ENCODE measurements at places on chromosomes 4 and X.

- DNase-seq: no peak
Measured at GRCh38 chr4:113500424-113500823, 261.1 kb downstream of the CAMK2D start.

DNA sequence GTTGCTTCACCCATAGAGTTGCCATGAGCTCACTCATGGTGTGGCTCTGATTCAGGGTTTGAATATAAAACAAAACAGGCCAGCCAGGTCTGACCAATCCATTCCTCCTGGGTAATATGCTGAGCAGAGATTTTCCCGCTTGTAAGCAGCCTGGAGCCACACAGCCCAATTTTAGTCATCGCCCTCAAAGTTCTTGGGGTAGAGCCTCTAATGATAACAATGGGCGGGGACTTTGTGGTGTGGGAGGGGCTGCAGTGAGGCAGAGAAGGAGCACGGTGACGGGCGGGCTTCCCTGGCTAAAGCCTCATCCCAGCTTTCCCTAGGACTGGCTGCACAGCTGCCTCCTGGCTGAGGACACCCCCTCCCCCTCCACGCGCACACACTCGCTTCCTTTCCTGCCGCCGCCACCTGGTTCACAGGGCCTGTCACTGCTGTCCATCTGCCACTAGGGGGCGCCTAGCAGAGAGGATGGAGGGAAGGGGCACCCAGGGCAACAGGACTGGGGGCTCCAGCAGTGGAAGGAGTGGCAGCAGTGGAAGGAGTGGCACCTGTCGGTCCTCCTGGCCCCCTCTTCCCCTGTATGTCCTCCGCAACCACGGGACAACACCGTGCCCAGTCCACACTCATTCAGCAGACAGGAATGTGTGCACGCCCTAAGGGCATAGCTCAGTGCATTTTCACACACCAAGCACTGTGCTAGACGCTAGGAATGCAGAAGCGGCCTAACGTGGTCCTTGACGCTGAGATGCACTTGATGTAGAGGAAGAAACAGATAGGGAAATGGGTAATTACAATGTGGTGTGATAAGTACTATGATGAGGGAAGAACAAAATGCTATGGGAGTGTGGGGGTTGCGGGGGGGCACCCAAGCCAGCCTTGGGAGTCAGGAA is 26.8 kb downstream of the PRPS1 start:
- peak; percentile 57 for DNase-seq

- no peak for DNase-seq
Measured at GRCh38 chrX:124504111-124504983, 158.0 kb downstream of the SH2D1A start.

GRCh38 chr4:86512631-86513030 is 81.5 kb upstream of the PTPN13 start:
- DNase-seq: no peak

DNA sequence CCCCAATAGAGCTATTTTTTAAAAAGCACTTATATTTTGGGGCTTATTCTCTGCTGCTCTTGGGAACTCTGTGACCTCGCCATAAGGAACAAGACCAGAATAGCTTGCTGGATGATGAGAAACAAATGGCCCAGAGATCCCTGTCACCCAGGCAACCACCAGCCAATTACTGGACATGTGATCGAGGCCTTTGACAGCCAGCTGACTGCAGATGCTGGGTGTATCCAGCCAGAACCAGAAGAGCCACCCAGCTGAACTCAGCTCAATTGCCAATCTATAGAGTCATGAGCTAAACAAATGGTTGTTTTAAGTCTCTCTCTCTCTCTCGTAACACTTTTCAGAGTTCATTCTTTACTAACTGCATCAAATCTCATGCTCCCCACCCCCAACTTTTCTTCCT is 24.4 kb upstream of the CITED1 start:
- DNase-seq: no peak

DNA sequence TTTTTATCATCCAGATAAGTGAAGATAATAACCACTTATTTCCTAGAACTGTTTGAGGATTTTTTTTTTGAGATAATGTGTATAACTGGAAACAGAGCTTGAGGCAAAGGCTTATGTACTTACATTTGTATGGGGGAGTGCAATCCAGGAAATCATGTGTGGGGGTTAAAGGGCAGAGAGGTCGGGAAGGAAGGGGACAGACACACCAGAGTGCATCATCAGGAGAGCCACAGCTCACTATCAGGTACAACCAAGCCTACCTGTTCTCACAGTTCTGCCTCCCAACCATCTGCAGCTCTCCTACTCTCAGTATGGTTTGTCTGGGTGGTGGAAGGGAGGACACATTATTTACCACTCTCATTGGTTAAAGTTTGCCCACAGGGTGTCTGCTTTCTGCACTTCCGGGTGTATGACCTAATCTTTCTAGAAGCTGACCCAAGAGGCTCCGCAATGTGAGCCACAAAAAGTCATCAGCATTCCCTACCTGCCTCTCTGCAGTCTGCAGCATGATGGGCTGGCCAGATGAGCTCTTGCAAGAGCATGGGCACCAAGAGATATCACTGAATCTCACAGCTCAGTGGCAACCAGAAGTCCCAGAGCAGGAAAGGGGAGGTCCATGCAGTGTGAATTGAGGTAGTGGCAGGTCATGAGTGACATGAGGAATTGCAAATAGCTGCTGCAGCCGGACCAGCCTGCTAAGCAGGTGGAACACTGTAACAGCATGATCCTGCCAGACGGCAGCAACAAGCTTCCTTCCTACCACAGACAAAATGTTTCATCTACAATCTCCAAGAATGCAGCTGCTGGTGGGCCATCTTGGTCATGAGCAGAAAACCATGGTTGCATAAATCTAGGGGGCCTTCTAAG is 36.9 kb upstream of the SPRY1 start:
- DNase-seq: no peak

- DNase-seq: no peak
Measured at GRCh38 chr4:96955691-96956090, 1115.8 kb downstream of the PDHA2 start.

- DNase-seq: no peak
Measured at GRCh38 chr4:169996379-169997240, 29.6 kb downstream of the MFAP3L start.

DNA sequence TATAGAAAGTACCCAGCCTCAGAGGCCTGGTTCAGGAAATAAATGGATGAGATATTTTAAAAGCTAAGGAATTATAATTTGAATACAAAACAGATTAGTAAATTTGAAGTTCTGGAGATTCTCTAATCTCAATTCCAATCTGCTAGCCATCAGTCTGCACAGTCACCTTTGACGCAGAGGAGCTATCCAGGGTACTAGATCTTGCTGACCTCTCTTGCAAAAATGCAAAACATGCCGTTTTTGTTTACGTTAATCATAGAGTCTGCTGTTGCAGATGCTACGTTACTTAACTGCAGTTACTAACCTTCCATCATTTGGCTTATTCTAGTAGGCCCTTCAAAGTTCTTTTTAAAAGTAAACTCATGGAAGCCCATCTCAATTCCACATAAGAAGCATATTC is 10.4 kb downstream of the CCSER1 start:
- DNase-seq: no peak

DNA sequence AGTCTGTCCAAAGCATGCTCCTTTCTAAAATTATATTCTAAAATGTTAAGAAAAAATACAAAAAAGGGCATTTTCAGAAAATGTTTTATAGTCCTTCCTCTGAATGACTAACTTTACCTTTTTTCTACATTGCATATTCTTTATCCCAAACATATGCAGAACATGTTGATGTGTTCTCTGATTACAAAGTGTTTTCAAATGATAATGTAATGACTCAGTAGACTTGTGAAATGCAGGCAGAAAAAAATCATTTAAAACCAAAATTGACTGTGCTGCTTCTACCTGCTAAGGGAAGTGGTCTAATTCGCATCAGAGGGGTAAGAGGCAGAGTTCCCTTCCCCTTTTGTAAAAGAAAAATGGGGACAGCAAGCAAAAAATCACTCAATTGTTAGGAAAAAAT is 22.7 kb upstream of the YTHDC1 start:
- no peak for DNase-seq

DNA sequence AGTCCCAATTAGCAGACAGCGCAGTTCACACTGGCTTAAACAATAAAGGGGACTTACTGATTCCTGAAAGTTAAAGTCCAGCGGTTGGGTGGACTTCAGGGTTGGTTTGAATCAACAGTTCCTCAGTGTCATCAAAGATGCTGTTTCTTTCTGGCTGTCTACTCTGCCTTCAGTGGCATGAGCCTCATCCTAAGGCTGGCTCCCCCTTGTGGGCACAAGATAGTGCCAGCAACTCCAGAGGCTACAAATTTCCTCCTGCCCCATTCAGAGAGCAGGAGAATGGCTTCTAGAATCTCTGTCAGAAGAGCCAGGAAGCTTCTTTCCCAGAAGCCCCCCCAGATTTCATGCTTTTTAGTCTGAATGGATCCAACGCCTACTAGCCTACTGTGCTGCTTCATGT is 82.4 kb upstream of the MTM1 start:
- DNase-seq: no peak

DNA sequence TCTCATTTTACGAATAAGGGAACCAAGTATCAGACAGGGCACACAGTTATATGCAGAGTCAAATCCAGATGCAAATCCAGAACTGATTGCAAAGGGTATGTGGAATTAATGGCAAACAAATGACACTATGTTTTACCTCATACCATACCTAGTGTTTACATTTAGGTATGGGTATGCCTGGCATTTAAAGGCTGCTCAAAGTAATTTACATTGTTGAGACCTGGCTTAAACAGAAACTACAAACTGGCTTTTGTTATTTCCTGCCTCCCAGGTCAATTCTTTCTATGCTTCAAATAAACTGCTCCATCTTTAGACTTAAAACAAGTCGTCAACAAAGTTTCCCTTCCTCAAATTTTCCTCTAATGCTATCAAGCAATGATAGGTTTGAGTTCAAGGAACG is 33.7 kb downstream of the ANKRD17 start:
- DNase-seq: no peak

- no peak for DNase-seq
Measured at GRCh38 chr4:137278431-137278830, 253.9 kb downstream of the PCDH18 start.

DNA sequence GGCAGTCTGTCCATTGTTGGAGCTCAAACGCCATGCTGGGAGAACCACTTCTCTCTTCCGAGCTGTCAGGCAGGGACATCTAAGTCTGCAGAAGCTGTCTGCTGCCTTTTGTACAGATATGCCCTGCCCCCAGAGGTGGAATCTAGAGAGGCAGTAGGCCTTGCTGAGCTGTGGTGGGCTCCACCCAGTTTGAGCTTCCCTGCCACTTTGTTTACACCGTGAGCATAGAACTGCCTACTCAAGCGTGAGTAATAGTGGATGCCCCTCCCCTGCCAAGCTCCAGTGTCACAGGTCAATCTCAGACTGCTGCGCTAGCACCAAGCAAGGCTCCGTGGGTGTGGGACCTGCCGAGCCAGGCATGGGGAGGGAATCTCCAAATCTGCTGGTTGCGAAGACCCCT is 145.7 kb downstream of the VSIG4 start:
- no peak for DNase-seq

- no peak for DNase-seq
Measured at GRCh38 chr4:189092581-189092980, 848.1 kb upstream of the FRG1 start.
